ENCODE measurements at places on chromosomes 16 and 17.

- no peak for DNase-seq
Measured at GRCh38 chr17:82021900-82022309, 773 bp downstream of the CENPX start.

GRCh38 chr16:88398170-88398873 lies 15.6 kb downstream of the ZNF469 start:
- DNase-seq: no peak

DNA sequence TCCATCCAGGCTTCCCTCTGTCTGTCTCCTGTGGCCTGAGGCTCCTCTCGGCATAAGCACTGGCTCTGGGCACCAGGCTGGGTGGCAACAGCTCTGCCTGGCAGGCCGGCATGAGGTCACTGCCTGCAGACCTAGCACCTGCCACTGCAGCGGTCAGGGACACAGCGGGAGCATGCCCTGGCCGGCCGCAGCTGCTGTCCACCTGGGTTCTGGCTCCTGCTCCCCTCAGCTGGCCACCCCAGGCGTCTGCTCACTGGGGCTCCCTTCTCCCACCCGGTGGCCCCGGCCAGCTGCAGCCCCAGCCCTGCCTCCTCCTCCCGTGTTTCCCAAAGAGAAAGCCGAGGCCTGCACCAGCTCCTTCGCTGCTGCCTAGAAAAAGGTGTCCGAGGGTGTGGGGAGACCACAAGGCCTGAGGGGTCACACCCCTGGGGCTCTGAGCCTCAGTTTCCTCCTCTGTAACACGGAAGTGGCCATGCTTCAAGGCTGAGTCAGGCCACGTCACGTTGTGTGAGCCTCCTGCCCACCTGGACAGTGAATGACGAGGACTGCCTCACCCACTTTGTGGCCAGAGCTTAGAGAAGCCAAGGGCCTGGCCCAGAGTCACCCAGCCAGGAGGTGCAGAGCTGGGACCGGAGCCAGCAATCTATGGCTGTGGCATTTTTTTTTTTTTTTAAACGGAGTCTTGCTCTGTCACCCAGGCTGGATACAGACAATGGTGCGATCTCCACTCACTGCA lies 6.7 kb downstream of the NTHL1 start:
- DNase-seq: no peak

DNA sequence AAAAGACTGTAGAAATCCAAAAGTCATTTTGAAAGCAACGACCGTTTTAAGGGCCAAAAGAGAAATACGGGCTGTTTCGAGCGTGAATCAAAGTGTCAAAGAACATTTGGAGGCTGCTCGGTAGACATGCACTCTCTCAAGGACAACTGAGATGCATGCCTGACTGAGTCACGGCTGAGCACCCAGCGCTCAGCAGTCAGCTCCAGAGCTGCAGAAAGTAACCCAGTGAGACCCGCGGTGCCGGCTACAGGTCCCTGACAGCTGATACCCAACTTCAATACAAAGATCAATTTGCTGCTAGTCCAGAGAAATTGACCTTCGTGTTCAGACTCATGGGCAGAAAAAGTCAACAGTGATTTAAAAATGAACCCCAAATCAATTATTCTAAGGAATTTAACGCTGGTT lies 214.9 kb downstream of the STX8 start:
- no peak for DNase-seq

- peak; percentile 96 for DNase-seq
Measured at GRCh38 chr17:40086150-40087044, 14.0 kb downstream of the NR1D1 start.

GRCh38 chr17:263773-264172 lies 82.3 kb upstream of the DOC2B start:
- DNase-seq: no peak

DNA sequence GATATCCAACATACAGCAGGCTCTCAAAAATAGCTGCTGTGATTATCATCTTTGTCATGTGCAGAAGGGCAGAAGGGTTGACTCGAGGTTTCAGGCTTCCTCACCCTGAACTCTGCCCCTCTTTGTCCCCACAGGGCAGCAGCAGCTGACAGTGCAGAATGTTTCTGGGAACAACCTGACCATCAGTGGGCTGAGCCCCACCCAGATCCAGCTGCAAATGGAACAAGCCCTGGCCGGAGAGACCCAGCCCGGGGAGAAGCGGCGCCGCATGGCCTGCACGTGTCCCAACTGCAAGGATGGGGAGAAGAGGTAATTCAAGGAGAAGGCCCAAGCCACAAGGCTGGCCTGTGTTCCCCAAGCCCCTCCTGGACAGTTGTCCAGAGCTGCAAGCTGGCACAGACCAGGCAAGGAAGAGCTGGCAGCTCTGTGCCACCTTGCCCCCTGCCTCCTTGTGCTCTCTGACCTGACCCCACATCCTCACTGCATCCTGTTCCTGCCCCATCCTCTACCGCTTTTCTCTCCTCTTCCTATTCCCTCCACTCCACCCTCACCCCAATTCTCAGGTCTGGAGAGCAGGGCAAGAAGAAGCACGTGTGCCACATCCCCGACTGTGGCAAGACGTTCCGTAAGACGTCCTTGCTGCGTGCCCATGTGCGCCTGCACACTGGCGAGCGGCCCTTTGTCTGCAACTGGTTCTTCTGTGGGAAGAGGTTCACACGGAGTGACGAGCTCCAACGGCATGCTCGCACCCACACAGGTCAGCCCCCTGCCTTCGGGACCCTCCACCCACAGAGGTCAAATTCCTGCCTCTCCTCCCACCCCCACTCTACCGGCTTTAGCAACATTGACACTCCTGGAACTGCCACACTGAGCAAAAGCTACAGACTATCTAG lies 16.3 kb upstream of the PNPO start:
- DNase-seq: no peak

GRCh38 chr17:62821189-62822079 lies 13.3 kb upstream of the MARCHF10 start:
- no peak for DNase-seq

- DNase-seq: no peak
Measured at GRCh38 chr16:58038219-58038641, 12.7 kb downstream of the MMP15 start.

DNA sequence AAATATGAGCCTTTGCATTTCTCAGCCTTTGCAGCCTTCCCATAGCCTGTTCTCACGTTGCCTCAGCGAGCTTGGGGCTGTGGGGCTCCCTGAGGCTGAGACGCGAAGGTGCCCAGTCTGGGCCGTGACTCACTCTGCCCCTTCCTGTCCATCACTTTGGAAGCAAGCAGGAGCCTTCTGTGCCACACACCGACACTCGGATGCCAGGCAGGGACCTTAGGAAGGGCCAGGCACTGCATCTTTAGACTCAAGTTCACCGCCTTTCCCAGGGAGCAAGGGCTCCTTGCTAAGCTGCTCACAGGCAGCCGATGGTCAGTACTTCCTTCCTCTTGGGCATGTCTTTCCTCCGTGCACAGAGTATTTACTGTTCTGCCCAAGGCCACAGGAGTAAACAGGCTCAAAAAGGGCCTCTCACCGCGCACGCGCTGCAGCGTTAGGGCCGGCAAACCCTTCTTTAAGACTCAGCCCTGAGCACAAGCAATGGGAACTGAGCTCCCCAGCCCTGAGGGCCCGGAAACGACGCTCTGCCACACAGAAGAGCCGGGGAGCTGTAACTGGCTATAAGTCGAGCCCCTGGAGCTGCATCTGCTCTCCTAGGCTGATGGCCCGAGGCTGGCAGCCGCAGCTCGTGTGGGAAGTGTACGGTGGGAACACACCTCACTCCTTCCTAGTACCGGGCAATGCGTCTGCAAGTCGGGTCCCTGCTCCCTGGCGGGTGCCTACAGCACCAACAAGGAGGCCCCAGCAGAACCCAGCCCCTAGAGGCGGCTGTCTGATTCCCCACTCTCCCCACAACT lies 7.2 kb downstream of the TIMM22 start:
- DNase-seq: no peak

DNA sequence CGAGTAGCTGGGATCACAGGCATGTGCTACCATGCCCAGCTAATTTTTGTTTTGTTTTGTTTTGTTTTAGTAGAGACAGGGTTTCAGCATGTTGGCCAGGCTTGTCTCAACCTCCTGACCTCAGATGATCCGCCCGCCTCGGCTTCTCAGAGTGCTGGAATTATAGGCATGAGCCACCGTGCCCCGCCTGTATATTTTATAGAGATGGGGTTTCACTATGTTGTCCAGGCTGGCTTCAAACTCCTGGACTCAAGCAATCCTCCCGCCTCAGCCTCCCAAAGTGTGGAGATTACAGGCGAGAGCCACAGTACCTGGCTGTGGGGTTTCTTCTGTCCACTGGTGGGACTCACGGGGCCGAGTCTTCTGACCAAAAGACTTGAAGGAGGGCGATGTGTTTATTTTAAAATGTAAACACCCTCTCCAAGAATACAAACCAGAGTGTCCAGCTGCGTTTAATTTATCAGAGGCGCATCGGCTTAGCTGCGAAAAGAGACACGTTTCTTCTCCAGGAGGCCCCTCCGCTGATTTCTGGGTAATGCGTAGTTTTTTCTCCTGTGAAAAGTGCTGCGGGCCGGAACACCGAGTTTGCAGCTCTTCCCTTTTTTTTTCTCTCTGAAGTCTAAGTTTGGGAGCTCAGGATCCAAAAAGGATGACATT lies 86.9 kb upstream of the CIBAR2 start:
- no peak for DNase-seq

DNA sequence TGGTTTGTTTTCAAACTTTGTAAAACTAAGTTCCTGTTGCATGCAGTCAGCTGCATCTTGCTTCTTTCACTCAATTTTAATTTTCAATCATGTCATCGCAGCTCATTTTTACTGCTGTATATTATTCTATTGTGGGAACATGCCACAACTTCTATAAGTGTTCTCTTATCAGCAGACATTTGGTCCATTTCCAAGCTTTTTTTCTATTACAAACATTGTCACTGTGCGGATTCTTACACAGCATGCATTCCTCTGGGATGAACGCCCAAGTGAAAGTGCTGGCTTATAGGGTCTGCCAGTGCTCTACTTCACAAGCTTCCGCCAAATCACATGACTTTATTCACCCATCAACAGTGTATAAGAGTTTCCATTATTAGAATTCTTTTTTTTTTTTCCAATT lies 22.7 kb downstream of the GINS3 start:
- DNase-seq: no peak

DNA sequence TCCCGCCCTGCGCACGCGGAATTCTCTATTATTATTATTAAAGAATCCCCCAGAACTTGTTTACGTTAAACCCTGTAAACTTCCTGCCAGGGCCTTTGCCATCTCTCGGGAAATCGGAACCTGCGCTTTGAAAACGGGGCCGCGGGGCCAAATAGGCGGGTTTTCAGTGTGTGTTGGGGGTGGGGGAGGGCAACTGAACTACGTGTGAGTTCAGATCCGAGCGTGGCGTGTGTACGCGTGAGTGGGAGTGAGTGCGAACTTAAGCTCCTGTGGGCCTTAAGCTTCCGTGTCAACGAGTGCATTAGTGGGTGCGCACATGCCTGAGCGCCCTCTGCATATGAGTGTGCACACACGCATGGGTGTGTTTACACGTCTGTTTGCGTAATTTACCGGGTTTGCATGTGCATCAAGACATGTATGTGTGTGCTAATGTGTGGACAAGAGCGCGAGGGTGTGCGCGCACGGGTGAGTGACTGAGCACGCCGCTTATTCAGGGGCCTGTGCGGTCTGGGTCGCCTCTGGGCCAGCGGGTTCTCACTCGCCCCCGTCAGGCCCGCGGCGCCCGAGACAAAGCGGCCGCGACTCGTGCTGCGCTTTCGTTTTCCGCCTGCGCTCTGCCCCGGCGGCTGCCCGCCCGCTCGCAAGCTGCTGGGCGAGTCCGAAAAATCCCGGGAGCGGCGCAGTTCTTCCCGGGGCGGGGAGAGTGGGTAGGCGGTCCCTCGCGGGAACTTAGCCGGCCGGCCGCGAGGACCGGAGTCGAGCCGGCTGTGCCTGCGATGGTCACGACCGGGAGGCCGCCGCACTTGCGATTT lies 1.2 kb upstream of the FOXF1 start:
- DNase-seq: peak; percentile 54

DNA sequence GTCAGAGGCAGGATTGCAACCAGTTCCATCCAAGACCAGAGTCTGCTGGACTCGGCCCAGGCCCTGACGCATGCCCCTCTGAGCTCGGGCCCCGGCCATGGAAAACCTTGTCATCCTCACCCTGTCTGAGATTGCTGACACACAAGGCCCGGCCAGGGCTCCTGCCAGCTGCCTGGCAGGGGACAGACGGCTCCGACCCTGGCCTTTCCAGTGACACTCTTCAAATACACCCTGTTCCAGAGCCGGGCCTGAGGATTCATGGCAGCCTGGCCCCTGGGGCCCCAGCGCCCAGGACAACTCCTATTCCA lies 3.2 kb upstream of the PABPN1L start:
- DNase-seq: no peak

GRCh38 chr17:73111386-73111785 lies 18.9 kb upstream of the SLC39A11 start:
- no peak for DNase-seq

GRCh38 chr17:41547921-41548843 lies 20.1 kb upstream of the KRT19 start:
- no peak for DNase-seq

GRCh38 chr16:51731160-51731559 lies 580.1 kb upstream of the SALL1 start:
- DNase-seq: no peak

GRCh38 chr16:81449899-81450608 lies 5.4 kb downstream of the CMIP start:
- no peak for DNase-seq

DNA sequence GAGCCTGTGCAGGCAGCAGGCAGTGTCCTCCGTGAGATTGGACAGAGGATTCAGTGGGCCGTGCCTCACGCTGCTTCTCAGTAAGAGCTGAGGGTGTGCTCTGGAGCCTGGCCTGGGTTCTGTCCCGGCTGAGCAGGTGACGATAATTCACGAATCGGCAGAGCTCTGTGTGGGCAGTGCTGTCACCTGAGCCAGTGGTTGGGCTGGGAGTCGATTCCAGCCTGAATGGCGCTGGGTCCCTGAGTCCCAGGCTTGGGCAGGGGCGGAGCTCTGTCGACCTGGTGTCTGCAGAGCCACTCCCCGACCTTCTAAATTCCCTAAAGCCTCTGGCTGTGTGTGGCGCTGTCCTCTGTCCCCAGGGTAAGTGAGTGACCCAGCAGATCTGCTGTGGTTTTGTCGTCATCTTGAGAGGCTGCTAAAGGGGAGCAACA lies 8.4 kb downstream of the ACSF3 start:
- DNase-seq: no peak

DNA sequence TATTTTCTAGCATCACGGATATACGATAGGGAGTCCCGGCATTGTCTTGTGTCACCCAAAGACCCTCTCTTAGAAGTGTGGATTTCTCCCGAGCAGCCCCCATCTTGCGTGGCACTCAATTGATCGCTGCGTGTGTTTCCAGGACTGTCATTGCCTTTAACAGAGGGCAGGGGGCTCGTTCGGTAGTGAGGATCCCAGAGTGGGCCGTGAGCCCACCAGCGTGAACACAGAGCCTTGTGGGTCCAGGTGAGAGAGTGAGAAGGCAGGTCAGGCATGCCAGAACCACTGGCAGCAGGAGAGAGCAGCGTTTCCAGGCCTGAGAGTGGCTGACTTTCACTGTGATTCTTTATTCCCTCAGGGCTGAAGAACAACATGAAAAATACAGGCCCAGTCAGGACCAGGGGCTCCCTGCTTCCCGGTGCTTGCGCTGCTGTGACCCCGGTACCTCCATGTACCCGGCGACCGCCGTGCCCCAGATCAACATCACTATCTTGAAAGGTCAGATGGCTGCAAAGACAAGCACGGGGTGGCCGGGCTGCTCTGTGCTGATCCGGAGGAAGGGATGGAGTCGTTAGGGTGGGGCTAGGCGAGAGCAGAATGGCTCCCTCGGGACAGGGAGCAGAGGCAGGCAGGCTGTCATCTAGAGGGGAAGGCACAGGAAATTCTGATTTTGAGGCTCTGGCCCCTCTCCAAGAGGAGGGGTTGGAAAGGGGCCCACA lies 22.4 kb downstream of the C1QTNF1 start:
- peak; percentile 45 for DNase-seq

GRCh38 chr17:73091770-73092522 lies 542 bp downstream of the SLC39A11 start:
- DNase-seq: peak; percentile 62

GRCh38 chr16:88871730-88872416 lies 5.4 kb upstream of the PABPN1L start:
- no peak for DNase-seq
